NCI-H2029 treated with DMSO at 0.1 percent for 48 hours (cell line): ENCODE measurements at places on chromosomes 16 and 17.

DNA sequence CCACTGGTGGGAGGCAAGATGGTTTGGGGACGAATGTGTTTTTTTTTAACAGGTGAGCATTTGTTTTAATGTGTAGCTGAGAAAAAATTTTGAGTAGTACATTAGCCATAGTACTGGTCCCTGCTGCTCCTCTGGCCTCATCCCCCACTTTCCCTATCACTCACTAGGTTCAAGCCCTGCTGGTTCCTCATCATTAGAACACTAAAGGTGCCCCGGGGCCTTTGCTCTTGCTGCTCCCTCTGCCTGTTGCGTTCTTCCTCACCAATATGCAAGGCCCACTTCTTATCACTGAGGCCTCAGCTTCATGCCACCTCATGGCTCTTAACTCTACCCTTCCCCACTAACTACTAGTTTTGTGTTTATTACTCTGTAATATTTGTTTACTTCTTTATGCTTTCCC lies 74.5 kb downstream of the GNAO1 start:
- no peak for DNase-seq

GRCh38 chr16:57680842-57681375 lies 12.8 kb downstream of the ADGRG3 start:
- DNase-seq = no peak

GRCh38 chr17:12580640-12581039 lies 85.0 kb upstream of the MYOCD start:
- DNase-seq = no peak

- DNase-seq = no peak
Observed at GRCh38 chr16:29951625-29952365, 10.1 kb upstream of the TMEM219 start.

- DNase-seq = no peak
Observed at GRCh38 chr17:77560841-77561240, 397.7 kb upstream of the TNRC6C start.

DNA sequence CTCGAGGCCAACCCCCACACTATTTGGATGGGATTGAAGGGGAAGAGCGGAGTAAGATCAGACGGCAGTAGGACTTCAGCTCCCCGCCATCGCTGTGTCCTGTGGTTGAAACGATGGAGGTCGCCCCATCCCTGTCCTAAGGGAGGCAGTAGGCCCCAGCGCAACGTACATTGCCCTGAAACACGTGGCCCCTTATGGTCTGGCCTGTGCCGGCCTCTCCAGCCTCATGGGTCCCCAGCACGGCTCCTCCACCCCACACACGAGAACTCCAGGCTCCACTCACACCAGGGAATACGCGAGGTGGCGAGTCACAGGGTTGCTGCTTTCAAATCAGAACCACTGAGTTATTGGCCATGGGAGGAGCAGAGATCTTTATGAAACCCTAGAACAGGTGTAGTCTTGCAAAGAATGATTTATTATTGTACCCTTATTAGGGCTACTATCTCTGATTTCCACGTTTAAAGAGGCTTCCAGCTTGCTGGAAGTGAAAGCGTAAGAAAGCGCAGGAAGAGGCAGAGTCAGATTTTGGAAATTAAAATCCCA lies 669 bp upstream of the DCTPP1 start:
- no peak for DNase-seq
